ENCODE measurements at places on chromosomes 6 and 20.

DNA sequence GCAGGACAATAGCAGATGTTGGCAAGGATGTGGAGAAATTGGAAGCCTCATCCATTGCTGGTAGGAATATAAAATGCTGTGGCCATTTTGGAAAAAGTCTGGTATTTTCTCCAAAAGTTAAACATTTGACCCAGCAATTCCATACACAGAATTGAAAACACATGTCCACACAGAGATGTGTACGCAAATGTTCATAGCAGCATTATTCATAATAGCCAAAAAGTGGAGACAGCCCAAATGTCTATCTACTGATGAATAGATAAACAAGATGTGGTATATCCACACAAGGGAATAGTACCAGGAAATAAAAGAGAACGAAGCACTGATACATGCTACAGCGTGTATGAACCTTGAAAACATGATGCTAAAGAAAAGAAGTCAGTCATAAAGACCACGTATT, 40.5 kb downstream of the CFAP61 start:
- DNase-seq = no peak

DNA sequence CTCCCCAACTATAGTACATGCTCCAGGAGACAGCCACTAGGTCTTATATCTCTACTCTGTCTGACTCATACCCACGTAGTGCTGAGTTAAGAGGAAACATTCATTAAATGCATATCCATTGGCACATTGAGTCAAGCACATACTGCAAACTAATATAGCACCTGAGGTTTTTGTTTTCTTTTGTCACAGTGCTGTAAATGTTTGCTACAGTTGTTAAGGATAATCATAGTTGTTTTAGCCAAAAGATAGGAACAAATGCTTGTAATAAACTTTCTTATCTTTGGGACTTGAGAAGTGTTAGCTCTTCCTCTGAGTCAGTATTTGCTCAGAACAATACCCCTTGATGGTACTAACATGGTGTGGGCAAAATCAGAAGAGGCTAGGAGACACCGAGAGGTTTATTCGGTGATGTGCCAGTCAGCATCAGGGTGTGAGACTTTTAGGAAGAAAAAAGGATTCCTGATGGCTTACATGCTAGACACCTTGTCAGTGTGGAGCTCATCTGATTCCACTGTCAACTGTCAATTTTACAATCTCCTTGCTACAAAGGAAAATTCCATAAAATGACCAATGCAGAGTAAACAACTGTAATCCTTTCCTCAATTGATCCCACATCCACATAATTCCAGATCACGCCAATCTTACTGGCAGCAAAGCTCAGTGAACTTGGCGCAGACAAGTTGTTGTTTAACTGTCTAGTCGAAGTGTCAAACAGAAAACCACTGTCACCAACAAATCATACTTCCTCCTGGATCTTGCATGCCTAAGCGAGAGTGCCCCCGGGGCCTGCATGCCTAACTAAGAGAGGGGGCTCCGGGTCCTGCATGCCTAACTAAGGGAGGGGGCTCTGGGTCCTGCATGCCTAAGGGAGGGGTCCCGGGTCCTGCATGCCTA, 36.1 kb downstream of the ELOVL2 start:
- DNase-seq = no peak

DNA sequence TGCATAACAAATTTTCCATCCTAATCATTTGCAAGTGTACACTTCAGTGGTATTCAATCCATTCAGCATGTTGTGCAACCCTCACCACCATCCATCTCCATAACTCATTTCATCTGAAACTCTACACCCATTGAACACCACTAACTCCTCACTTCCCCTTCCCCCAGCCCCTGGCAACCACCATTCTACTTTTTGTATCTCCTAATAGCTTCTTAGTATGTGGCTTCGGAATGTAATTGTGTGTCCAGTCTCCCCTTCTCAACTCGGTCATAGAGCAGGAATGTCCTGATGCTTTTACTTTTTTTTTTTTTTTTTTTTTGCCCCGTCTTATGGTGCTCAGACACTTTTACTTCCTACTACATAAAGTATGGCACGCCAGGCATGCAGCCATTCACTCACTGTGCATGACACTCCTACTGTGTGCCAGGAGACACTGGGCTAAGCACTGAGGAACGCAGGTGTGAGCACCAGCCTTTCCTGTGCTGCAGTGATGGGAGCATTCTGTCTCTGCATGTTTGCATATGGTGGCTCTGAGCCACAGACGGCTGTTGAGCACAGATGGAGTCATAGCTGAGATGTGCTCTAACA, 15.3 kb downstream of the HCK start:
- no peak for DNase-seq

DNA sequence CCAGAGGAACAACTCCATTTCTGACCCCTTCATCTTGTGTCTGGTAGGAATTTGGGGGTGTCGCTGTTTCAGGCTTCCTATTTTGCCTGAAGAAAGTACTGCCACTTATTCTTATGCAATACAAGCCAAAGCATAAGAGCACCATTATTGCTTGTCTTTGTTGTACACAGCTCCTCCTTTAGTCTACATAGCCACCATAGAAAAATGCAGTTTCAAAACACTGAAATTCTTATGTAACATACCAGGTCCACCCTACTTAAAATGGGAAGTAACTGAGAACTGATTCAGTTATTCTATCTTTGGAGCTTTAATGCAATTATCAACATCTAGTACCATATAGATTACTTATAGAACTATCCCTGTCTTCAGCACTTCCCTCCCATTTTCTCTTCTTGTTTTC, 255.5 kb downstream of the ARHGAP18 start:
- no peak for DNase-seq

- no peak for DNase-seq
Observed at GRCh38 chr6:135328136-135328535, 147.0 kb downstream of the MYB start.

Data from omental fat pad (tissue), 4 donors.